Hematopoietic multipotent progenitor cell (in vitro differentiated cells): ENCODE measurements at places on chromosomes 3 and 15. TPM values are rescaled to one million over a fixed set of nuclear protein-coding genes. Genes with fewer than 3 reads are reported as not detected.

The GDPGP1 gene
- 9.4 TPM for total RNA-seq

The TEX9 gene
- total RNA-seq = 3.8 TPM

The GOLGA6L24 gene
- total RNA-seq = not detected

The CPN2 gene
- not detected for total RNA-seq

- DNase-seq = no peak
Measured at GRCh38 chr3:180680097-180680430, 775 bp upstream of the CCDC39 start.

DNA sequence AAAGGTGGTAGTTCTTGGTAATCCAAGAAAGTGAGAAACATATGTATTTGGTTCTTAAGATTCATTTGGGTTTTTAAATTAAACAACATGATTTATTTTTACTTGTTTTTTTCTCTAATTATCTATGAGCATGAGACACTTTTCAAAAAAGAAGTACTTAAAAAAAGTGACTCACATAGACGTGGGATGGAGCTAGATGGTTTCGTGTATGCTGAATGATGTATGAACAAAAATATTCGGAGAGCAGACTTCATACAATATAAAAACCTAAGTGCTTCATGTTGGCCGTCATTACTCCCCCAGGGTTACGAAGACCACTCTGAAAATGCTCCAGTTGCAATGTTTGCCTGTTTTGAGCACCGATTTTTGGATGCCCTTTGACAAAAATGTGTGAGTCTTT is 90.9 kb downstream of the RORA start:
- no peak for DNase-seq

DNA sequence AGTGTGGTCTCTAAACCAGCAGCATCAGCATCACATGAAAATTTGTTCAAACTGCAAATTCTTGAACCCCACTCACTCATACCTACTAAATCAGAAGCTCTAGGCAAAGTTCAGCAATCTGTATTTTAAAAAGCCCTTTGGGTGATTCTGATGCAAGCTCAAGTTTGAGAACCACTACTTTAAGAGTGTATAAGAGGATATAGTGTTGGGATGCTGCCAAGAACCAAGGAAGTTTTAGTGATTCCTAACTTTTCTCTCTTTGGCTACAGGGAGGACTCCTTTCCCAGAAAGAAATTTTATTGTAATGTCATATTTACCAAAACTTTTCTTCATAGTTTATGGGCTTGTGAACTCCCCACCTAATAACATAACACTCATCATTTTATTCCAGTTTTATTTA is 422.2 kb downstream of the TBC1D5 start:
- no peak for DNase-seq

DNA sequence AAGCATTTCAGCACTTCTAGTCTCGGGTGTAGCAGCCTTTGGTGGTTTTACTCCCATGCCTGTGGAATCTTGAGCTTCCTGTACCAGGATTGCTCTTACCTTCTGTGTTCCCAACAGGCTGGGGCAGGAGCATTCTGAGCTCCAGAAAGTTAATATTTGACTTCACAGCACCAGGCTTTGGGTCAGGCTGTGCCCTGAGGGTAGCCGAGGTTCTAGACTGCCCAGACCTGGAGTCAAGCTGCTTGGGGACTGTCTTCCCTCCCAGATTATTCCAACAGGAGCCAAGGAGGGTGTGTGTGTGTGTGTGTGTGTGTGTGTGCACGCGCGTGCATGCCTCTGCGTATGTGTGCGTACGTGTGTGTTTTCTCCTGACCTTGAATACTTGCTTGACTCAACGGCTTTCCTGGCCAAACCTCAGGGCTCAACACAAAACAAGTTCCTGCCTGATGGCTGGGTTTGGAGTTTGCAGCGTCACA is 94.8 kb downstream of the FLNB start:
- no peak for DNase-seq

GRCh38 chr15:31503256-31503655 is 176.6 kb downstream of the KLF13 start:
- no peak for DNase-seq

- no peak for DNase-seq
Measured at GRCh38 chr3:23809840-23810342, 4.1 kb downstream of the UBE2E1 start.

DNA sequence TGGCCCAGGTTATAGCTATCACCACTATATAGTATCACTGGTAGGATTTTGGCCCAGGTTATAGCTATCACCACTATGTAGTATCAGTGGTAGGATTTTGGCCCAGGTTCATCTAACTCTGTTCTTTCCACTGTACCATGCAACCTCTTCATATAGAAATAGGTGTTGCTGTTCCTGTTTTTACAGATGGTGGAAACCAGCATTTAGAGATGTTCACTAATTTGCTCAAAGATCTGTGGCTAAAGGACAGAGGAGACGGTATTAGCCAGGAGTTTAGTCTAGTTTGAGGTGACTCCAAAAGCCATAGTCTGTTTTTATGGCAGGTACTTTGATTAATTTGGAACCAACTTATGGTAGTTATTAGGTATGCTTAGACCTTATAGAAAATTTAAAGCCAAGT is 3.1 kb downstream of the LRCH3 start:
- no peak for DNase-seq

- DNase-seq = no peak
Measured at GRCh38 chr3:133829310-133829707, 23.7 kb downstream of the SRPRB start.
